ENCODE measurements at places on chromosomes 1 and 21.

- DNase-seq, result no peak
Measured at GRCh38 chr1:8365661-8366362, 47.9 kb downstream of the SLC45A1 start.

GRCh38 chr1:223811634-223812101 is 34.1 kb downstream of the TP53BP2 start:
- DNase-seq, result no peak

GRCh38 chr1:85214654-85215053 is 13.8 kb upstream of the SYDE2 start:
- DNase-seq, result no peak

- DNase-seq, result no peak
Measured at GRCh38 chr21:46435786-46436227, 22.9 kb upstream of the DIP2A start.

DNA sequence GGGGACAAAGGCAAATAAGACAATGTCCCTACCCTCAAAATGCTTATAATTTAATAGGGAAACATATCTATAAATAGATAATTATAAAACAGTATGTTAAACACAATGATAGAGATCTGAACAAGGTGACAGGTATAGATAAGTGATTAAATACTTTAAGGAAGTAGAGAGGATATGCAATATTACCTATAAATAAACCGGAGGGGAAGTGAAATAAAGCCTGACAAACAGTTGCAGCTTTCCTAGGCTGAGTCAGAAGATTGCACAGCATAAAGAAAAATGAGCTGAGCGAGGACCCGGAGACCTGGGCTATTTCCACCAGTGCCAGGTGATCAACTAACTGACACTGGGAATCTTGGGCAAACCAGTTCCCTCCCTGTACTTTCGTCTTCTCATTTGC is 11.5 kb upstream of the PSRC1 start:
- DNase-seq, result no peak

GRCh38 chr1:111515291-111516004 is 12.0 kb upstream of the ADORA3 start:
- no peak for DNase-seq

DNA sequence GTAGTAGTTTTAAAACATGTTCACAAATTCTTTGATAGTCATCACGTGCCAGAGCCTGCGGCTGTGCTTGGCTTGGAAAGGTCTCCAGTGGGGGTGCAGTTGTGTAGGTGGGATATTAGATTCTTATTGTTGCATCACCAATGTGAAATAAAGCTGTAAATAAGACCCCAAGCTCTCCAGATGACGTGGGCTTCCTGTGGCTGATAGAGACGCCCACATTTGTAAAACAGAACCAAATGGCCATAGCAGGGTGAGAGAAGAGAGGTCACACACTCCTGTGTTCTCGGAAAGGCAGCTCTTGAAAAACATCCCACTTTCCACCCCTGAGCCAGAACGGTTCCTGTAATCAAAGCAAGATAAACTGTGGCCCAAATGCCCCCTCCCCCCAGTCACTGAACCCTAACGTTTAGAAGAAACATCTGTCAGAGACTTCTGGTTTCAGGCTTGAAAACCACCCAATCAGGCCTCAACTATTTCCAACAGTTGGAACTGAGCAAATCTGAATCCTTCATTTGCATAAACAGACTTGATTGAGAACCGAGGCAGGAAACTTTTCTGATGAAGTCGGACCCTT is 6.6 kb upstream of the NTPCR start:
- peak; percentile 60 for DNase-seq

GRCh38 chr1:59113876-59114457 is 182.9 kb upstream of the FGGY start:
- no peak for DNase-seq

DNA sequence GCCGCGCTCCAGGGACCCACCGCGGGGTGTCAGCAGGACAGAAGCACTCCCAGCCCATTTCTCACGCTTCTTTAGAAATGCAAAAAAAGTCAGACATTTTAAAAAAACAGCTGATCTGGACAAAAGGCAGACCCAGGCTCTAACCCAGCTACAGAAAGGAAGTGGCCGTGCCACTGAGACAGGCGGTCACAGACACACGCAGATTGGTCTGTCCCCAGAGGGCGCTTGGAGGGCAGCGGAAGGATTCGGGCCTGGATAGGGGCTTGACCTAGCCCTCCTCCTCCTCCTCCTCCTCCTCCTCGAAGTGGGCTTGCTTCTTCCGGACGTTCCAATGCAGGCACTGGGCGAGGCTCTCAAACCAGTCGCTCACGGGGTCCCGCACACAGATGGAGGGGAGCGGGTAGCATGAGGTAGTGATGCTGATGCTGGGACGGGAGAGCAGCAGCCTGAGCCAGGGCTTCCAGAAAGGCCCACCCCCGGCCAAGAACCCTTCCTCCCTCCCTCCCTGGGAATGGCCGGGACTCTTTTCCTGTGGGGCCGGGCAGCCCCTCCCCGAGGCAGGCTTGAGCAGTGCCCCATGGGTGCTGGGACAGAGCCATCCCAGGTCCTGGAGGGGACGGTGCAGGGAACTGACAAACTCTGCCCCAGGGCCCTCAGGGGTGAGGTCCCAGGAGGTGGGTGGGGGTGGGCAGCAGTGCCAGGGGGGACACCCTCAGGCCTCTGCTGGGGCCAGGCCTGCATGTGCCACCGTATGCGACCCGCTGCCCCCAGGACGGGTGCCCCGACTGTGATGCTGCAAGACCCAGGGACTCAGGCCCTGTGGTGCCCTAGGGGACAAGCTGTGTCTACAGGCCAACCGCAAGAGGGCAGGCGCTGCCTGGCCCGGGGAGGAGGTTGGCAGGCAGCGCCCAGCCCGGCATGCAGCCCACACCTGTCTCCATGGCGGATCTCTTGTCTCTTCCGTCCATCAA is 25.3 kb downstream of the NADK start:
- no peak for DNase-seq

- DNase-seq, result no peak
Measured at GRCh38 chr1:180295999-180296398, 65.9 kb downstream of the LHX4 start.

- DNase-seq, result no peak
Measured at GRCh38 chr1:48560577-48560976, 88.6 kb upstream of the SPATA6 start.

DNA sequence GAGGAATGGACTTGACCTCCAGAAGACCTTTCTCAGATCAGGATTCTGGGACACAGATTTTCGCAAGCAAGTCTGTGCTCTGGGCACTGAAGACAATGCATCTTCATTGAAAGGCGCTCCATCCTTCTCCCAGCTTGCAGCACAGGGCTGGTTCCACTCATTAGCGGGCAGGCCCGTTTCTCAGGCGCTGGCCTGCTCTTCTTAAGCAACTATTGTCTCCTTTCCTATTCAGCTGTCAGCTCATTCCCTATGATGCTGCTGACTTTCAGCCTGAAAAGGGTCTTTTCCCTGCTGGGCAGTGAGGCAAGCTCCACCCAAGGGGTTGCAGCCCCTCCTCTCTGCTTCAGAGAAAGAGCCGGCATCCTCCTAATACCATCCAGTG is 91.9 kb upstream of the PLXNA2 start:
- no peak for DNase-seq

- no peak for DNase-seq
Measured at GRCh38 chr1:15899266-15899665, 51.8 kb downstream of the SPEN start.

DNA sequence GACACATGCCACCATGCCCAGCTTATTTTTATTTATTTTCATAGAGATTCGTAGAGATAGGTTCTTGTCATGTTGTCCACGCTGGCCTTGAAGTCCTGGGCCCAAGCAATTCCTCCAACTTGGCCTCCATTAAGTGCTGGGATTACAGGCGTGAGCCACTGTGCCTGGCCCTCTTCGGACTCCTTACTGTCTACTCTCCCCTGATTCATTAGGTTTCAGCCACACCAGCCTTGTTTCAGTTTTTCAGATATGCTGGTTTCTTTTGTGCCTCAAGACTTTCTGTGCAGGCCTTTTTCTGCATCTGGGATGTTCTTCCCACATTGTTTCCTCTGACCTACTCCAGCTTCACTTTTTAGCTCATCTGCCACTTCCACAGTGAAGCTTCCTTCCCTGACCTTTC is 85.4 kb downstream of the CACNA1E start:
- no peak for DNase-seq

GRCh38 chr1:36136535-36136934 is 11.5 kb upstream of the COL8A2 start:
- DNase-seq, result peak; percentile 69

- DNase-seq, result no peak
Measured at GRCh38 chr1:40625076-40625475, 40.4 kb downstream of the RIMS3 start.

- DNase-seq, result peak; percentile 55
Measured at GRCh38 chr1:12001249-12001917, 17.9 kb upstream of the MIIP start.

- no peak for DNase-seq
Measured at GRCh38 chr1:185894791-185895190, 160.6 kb downstream of the HMCN1 start.

- DNase-seq, result no peak
Measured at GRCh38 chr1:227896710-227897655, 50.7 kb downstream of the WNT9A start.

GRCh38 chr1:155223047-155223446 is 14.6 kb downstream of the MTX1 start:
- no peak for DNase-seq

DNA sequence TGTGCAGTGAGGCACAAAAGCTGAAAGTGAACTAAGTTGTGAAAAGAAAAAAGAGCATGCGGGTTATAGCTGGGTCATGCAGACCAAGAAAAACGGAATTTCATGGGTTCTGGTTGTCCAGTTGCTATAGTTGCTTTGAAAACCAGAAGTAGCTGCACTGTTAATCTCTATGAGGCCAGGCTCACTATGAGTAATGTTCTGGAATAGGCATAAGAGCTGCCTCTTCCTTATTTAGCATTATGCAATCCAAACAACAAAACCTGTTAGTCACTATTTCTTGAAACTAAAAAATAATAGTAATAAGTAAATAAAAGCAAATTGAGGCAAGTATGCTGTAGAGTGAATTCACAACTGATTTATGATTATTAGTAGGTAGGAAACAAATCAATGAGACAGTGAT is 1383.7 kb downstream of the MRPL39 start:
- DNase-seq, result no peak

DNA sequence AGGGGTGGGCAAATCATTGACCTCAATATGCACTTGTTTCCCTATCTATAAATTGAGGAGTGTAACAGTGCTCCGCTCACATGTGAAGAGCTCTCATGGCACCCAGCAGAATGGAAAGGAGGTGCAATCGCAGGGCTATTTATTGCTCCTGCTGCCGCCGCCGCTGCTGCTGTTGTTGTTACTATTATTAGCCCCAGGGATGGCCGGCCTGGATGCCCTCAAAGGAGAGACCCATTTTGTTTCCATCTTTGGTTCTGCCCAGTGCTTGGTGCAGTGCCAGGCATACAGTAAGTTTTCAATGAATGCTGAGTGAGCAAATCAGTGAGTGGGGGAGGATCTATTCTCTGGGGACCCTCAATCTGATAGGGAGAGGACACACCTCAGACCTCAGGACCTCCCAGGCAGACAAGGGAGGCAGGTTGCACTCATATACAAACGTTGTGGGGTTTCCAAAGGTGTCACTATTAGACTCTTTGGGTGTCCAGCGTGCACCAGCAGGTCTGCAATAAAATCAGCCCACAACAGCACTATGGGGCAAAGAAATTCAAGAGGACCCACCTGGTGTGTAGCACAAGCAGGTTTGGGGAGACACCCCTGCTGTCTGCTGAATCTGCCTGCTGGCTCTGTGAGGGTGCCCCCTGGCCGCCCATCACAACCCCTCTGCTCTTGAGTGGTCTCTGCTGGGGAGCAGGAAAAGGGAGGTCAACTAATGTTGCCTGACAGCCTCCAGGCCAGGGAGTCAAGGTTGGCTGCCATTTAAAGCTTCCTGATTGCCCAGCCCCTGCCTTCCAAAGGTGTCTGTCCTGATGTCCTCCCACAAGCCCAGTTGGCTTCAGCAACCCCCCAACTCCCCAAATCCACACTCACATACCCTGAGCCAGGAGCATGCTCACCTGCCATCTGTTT is 136.3 kb downstream of the ACTL8 start:
- DNase-seq, result no peak

DNA sequence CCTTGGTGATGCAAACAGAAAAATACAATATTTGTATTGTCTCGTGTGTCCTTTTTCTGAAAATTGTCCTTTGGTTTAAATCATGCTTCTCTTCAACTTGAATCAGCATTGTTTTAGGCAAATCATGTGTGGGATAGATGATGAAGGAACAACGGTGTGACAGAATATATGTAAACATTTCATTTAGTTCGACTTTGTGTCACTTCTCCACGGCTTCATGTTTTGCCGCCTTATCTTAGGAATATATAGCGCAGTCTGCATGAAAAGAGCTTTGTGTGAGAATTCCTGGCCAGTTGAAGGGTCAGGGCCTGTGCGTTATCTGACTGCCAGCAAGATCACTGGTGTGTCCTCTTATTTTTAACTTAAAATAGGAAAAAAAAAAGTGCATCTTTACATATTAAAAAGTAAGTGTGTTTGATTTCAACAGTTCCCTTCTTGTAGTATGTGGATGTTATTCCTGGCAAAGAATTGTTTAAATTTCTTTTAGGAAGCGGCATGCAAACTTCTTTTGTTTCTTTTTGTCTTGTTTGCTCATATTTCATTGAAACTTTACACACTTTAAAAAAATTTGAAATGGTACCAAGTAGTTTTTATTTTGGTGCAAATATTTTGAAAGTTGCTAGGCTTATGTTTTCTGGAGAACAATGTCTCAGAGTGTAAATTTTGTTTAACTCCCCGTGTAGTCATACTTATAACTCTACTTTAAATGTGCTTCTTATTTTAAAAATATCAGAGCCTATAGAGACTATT is 465.2 kb downstream of the USP25 start:
- no peak for DNase-seq

- no peak for DNase-seq
Measured at GRCh38 chr1:25080294-25081209, 150.5 kb upstream of the RUNX3 start.

GRCh38 chr1:39762550-39763540 is 8.3 kb downstream of the OXCT2 start:
- DNase-seq, result no peak

GRCh38 chr1:110964455-110964903 is 757 bp upstream of the LRIF1 start:
- no peak for DNase-seq

DNA sequence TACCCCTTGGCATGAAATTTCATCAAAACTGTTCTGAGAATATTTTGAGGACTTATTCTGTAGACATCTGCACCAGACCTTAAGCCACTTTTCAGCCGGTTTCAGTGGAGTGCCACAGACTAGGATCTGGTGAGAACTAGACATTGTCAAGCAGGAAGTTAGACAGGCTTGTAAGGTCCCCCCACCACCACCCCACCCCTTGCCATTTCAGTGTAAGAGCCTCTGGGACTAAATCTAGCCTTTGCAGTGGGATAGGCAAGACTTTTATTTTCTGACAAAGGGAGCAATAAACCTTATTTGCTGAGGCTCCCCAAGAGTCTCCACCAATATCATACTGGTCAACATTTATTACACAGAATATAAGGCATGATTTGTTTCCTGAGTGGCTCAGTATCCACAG is 77.9 kb upstream of the EXO1 start:
- DNase-seq, result no peak

Data from AG09319 (cell line).